ENCODE measurements at places on chromosomes 3 and 15.

DNA sequence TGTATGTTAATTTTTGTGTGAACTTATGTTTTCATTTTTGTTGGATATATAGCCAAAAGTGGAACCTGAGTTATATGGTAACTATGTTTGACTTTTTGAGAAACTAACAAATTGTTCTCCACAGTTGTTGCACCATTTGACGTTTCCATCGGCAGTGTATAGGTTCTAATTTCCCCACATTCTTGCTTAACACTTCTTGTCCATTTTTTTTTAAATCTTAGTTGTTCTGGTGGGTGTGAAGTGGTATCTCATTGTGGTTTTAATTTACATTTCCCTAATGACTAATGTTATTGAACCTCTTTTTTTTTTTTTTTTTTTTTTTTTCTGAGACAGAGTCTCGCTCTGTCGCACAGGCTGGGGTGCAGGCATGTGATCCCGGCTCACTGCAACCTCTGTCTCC is 8.0 kb downstream of the NISCH start:
- no peak for DNase-seq

GRCh38 chr3:46276497-46277099 is 34.3 kb downstream of the CCR3 start:
- peak; percentile 77 for DNase-seq

- DNase-seq = no peak
Observed at GRCh38 chr15:88636654-88637053, 2.2 kb upstream of the ISG20 start.

- peak; percentile 96 for DNase-seq
Observed at GRCh38 chr3:153161714-153162512, at the start of gene RAP2B. Gene RAP2B (plus strand): TSS chr3:153162226. CDS start chr3:153162694, 468 bp downstream.

GRCh38 chr15:43095708-43096347 is 10.0 kb downstream of the UBR1 start:
- no peak for DNase-seq

DNA sequence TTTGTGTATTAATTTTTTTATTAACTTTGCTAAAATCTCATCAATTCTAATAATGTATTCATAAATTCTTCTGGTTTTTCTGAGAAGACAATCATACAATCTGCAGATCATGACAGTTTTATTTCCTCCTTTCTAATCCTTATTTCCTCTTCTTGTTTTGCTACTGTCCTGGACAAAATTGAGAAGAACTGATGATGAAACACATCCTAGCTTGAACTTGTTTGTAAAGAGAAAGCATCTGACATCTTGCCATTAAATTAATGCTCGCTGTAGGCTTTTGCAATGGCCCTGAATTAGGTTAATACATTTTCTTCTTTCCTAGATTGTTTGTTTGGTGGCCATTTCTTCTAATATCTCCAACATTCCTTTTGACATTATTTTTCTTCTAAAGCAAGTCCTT is 110.9 kb upstream of the TPM1 start:
- DNase-seq = no peak

GRCh38 chr15:68691705-68692104 is 112.9 kb downstream of the CORO2B start:
- DNase-seq = no peak

- DNase-seq = no peak
Observed at GRCh38 chr3:16866571-16866970, 18.2 kb upstream of the PLCL2 start.

DNA sequence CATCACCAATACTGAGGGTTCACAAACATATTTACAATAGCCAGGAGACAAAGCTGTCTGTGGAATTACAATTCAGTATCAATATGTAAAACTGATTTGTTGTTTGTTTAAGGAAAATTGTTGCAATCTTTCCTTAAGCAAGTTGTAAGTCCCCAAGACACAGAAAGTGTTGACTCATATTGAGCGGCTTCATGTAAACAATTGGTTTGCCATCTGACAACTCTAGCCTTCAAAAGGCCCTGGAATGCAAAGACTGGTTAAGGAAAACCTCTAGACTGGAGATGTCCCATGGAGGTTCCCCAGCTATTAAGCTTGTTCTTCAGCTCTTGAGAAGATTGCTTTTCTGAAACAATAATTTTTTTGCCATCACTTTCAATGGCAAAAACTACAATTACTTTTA is 283.7 kb upstream of the PROK2 start:
- no peak for DNase-seq

GRCh38 chr3:7977245-7978086 is 524.2 kb upstream of the LMCD1 start:
- DNase-seq = no peak

DNA sequence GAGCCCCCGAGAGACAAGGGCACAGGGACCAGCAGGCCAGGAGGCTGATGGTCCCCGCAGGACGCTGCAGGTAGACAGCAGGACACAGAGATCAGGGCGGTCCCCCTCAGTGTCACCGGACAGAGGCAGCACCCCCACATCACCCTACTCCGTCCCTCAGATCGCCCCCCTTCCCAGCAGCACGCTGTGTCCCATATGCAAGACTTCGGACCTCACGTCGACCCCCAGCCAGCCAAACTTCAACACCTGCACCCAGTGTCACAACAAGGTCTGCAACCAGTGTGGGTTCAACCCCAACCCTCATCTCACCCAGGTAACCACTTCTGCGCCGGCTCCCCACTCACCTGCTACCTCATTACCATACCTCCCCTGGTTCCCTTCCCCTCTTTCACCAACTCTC is 49.1 kb upstream of the APEH start:
- DNase-seq = no peak

DNA sequence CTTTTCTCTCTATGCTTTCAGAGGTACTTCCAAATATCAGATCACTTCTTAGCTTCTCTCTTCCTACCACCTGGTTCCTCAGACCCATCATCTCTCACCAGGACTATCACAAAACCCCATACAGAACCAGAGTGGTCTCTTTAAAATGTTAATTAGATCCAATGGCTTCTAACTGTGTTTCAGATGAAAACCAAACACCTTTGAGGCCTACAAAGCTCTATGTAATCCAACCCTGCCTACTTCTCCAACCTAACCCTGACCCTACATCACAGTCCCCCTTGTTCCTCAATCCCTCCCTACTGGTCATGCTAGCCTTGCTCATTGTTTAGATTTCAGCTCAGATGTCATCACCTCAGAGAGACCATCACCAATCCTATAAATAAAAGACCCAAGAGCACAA is 34.8 kb downstream of the SUMF1 start:
- no peak for DNase-seq

DNA sequence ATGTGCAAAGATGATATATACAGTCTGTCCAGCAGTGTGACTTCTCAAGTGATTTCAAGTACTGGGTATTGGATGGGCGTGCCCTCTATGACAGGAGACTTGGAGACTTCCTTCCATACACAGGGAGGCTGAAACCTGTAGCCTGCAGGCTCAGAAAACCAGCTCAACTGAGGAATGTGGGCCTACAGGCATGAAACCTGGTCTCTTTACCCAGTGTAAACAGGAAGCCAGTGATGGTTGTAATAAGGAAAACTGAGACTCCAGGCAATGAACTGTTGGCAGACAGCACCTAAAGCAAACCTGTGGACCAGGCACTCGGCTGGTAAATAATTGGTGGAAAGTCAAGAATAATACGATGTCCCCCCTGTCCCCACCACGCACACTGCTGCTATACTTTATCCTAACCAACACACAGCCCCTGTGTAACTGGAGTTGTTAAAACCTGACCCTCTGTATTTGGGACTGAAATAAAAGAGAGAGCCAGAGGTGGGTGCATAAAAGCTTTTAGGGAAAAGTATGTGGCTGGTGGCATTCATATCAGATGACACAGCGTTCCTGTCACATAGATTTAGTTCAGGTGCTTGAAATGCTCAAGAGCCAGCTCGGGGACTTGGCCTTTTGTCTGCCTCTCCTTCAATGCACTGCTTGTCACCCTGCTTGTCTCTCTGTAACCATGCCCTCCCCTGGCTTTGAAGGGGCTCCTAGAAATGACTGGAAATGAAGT is 144.7 kb downstream of the TPRG1 start:
- DNase-seq = no peak

All from CD4-positive, alpha-beta T cell (primary cell).